ENCODE measurements at places on chromosomes 11 and 22.

DNA sequence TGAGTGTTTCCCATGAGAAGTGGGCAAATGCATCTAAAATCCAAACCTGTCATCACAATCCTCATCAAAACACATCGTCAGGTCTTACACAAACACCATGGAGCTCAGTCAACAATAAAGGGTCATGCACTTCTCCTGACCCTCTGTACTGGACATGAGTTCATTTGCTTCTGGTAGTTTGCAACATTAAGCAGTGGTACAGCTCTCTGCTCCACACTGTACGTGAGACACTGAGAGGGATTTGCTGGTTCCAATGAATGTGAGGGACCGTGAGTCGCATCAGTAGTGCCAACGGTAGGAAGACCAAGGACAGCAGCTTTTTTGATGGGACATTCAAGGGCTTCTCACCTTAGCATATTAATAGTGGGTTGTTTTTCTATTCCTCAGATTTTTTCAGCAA lies 752.3 kb downstream of the OPCML start:
- DNase-seq: no peak

DNA sequence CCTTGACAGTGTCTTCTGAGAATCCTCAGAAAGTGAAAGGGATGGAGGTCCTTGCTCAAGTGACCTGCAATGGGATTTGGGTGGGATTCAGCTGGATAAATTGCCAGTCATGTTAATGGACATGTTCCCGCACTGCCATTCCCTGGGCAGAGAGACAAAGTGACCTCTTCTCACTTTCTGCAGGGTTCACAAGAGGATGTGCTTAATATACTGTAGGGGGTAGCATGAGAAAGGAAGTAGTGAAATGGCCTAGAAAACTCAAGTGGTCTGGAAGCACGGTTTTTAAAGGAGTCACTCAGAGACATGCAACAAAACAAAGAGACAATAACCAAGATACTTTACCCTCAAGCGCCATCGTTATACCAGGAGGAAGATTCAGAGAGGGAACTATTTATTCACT lies 70.2 kb downstream of the NELL1 start:
- DNase-seq: no peak

DNA sequence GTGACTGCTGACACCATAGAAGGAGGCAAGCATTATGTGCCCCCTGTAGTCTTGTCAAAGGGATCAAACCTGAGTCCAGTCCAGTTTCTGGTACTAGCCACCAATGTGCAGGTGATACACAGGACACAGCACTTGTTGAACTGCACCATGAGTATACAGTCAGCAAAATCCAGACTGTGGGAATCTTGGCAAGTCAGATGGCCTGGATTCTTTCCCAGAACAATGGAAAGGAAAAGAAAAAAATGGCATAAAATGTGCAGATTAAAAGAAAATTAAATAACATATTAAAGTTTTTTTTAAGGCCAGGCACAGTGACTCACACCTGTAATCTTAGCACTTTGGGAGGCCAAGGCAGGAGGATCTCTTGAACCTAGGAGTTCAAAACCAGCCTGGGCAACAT lies 16.8 kb downstream of the CRY2 start:
- no peak for DNase-seq

DNA sequence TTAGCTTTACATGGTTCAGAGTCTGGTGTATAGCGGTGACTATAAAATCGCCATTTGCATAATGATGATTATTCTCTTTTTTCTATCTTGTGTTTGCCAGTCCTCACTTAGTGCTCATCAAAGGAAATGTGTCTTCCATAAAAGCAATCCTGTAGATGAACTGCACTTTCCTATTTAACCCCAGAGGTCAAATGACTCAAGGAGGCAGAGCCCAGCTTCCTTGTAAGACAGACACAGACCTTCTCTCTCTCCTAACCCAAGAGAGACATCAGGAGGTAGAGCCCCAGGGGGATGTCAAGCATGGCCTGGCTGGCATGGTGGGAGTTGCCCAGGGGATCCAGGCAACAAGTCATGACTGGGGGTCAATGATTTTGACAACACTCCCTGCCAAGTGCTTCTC lies 46.9 kb upstream of the CRTAM start:
- DNase-seq: no peak

DNA sequence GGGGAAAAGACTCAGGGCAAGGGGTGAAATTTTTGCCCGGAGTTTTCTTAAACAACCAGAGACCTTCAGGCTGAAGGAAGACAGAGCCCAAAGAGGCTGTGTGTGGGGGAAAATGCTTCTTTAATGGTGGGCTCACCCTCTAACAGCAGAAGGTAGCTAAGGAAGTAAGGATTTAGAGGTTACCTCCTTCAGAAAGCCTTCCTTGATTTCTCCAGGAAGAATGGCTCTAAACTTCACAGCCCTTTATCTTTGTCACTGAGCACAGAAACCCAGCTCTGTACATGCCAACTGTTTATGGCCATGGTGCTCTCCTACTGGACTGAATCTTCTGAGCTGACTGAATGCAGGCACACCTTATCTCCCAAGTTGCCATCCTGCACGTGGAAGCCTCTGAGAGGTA lies 196.0 kb downstream of the TENM4 start:
- no peak for DNase-seq

DNA sequence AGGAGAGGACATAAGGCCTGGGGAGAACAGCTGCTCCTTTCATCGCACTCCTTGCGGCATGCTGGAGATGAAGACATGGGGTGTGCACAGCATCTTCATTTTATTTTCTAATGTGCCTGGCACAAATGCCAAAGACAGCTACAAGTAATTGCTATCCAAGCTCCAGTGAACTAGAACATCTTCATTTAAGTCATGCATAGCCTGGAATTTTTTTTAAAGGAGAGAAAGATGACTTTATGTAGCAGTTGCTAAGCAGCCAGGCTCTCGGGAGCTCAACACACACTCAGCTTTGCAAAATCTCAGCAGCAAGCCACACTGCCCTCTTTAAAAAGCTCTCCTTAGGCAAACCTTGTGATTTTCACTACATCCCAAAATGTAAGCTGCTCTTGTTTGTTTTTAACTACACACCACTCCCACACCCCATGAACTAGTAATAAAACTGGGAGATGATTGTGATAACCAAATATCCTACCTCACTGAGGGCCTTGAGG lies 164.5 kb upstream of the POU2AF2 start:
- DNase-seq: no peak

- no peak for DNase-seq
These were observed 198.5 kb upstream of the NCAM1 start for GRCh38 chr11:112762707-112763090.

DNA sequence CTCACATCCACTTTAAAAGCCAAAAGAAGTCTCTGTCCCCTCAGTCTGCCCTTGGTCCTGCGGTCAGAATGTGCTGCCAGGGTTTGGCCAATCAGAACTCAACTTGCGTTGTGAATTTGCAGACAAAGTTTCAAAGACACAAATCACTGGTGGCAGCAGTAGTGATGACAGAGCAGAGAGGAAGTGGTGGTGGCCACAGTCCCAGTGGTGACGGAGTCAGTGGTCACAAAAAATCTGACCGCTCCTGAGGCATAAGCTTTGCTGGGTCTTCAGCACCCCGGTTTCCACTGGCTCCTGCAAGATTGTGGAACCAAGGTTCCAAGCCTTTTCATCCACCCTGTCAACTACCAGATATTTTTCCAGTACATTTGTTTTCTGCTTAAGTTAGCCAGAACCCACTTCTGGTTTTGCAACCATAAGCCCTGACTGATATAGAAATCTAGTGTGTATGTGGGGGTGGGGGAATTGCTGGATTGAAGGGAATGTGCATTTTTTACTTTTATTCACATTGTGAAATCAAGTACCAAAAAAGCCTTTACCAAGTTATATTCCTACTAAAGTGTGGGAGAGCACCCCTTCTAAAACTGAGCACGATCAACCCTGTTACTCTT lies 112.3 kb downstream of the TMPRSS5 start:
- DNase-seq: no peak

DNA sequence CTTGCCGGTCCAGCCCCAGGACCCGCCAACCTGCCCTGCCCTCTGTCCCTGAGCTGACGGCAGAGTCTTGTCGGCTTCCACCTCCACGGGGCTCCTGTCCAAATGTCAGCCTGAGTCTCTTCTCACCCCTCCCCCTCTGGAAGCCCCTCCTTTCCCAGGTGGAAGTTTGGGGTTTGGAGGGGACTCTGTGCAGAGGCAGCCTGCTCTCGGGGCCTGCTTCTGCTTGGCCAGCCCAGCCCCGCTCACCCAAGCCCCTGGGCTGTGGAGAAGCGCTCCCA lies 31.0 kb downstream of the CTTN start:
- no peak for DNase-seq

GRCh38 chr11:44775985-44776446 lies 49.3 kb downstream of the TSPAN18 start:
- DNase-seq: no peak

GRCh38 chr11:104432981-104433380 lies 269.0 kb upstream of the PDGFD start:
- no peak for DNase-seq
